ENCODE measurements at places on chromosomes 7 and 10.

- DNase-seq: no peak
Measured at GRCh38 chr10:47360419-47361040, 12.4 kb downstream of the RBP3 start.

DNA sequence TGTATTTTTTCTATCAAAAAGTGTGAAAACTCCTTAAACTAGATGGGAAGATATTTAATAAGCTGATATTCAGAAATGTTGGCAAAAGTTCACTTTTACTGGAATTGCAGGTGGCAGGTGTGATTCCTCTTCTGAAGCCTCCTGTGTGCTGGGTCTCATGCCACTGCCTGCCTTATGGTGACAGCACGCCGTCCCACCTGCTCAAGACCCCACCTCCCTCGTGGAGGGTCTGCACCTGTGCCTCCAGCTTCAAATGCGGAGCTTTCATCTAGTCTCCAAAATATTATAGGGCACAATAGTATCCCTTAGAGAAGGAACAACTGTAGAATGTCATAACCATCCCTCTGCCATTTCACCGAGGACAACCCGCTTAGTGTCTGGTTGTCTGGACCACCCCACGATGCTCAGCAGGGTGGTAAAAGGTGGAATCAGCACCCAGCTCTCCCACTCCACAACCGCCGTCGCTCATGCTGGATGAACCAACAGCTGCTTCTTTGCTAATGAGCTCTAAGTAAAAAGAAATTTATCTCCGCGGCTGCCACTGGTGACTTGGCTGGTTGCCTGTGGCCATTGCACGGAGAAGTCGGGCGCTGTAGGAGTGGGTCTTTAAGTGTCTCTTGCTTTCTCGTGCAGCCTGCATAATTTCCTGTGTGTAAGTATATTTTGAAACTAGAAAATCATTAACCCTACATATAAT, 119.3 kb upstream of the TCERG1L start:
- DNase-seq: no peak

DNA sequence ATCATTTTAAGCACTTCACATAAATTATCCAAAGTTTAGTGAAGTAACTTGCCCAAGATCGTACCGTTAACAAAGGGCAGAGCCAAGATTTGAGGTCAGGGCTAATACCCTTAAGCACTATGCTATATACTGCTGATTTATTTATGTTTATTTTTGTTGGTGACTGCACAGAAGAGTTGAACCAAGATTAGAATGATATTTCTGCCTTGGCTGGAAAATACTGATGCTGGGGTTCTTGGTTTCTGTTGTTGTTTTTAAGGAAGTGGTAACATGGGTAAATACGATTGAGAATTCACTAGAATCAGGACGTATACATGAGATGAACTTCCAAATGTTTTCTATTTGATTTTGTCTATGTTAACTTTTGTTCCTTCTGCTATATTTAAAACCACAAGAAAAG, 9.3 kb downstream of the ADD3 start:
- no peak for DNase-seq

GRCh38 chr10:16933783-16934182, 116.6 kb upstream of the RSU1 start:
- DNase-seq: no peak
